Right atrium auricular region (tissue), 2 donors: ENCODE measurements at places on chromosomes 2 and 18. TPM values are rescaled to one million over a fixed set of nuclear protein-coding genes. Genes with fewer than 3 reads are reported as not detected.

DNA sequence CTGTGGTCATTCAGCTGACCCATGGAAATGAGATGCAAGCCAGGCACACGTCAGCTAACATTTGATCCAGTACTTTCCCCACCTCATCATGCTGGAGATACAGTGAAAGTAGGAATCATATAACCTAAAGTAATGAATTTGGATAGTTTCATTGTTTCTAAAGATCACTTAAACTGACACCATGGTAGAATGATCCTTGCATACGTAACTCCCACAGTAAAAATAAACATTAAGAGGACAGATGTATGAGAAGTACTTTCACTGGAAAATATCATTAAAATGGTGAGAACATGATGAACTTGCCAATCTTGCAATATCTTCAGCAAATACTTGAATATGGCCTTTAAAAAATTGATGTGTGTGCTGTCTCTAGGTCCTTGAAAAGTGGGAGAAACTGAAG is 85.4 kb downstream of the MAIP1 start:
- DNase-seq: no peak

DNA sequence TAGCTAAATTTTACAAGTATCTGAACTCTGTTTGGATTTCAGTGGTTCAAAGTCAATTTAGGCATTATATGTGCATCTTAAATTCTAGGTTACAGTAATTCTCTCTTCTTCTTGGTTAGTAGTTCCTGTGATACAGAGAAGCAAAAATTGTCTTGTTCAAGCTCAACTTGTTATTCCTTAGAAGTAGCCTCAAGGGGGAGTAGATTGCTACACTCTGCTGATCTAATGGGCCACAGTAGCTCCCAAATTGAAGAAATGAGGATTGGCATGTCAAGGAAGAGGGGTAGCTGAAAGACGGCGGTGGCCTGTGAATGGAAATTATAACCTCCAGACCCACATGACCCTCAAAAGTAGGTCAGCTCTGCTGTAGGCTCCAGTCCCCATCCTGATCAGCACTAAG is 334.7 kb downstream of the HRH4 start:
- no peak for DNase-seq

DNA sequence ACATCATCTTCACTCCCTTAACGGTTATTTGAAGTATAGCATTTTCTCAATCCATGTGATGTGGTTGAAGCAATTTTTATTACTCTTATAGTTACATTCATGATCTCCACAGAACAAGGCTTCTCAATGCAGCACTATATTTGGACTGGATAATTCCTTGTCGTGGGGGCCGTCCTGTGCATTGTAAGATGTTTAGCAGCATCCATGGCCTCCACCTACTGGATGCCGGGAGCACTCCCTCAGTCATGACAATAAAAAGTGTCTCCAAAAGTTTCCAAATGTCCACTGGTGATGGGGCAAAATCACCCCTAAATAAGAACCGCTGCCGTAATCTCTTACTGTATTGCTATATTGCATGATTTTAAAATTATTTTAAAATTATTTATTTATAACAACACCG is 110.6 kb upstream of the DDX18 start:
- DNase-seq: no peak

The SANBR gene
- total RNA-seq: 11.1 TPM

DNA sequence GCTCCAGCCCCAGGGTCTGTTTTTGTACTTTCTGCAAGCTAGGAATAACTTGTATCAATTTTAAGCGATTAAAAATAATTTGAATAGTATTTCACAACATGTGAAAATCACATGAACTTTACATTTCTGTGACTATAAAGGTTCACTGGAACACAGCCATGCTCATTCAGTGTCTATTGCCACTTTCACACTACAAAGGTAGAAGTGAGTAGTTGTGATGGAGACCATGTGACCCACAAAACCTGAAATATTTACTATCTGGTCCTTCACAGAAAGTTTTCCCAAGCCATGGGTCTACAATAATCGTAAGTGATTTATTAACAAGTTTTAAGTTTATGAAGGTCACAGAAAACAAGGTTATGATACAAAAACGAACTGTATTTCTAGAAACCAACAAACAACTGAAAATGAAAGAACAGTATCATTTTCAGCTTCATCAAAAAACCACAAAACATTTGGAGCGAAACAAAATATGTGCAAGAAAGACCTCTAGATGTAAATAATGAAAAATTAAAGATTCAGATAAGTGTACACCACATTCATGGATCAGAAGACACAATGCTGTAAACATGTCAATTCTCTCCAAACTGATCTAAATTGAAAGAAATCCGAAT is 68.9 kb upstream of the DNER start:
- no peak for DNase-seq

The ANKRD29 gene
- 2.2 TPM for total RNA-seq

The SPRED2 gene
- total RNA-seq: 17.3 TPM

- DNase-seq: no peak
Measured at GRCh38 chr2:121284463-121285449, at the start of gene TFCP2L1. Gene TFCP2L1, minus strand, starts transcription at chr2:121285202. Its CDS starts 93 bp downstream, at chr2:121285109.
